Effector CD8-positive, alpha-beta T cell (primary cell): ENCODE measurements at places on chromosomes 13 and 19.

DNA sequence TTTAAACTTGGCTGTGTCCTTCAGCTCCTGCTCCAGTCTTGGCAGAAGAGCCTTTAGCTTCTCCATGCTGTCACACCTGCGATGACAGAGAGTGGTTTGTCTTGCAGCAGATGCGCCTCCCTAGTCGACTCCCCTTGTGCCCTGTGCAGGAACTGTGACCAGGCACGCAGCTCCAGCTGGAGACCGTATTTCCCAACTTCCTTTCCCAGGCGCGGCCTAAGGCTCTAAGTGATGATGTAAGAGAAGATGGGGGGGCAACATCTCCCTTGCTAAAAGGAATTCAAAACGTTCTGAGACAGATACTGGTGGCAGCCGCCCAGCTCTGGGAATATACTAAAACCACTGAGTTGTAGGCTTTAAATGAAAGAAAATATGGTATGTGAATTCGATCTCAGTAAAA lies 16.3 kb downstream of the DCUN1D2 start:
- no peak for DNase-seq

DNA sequence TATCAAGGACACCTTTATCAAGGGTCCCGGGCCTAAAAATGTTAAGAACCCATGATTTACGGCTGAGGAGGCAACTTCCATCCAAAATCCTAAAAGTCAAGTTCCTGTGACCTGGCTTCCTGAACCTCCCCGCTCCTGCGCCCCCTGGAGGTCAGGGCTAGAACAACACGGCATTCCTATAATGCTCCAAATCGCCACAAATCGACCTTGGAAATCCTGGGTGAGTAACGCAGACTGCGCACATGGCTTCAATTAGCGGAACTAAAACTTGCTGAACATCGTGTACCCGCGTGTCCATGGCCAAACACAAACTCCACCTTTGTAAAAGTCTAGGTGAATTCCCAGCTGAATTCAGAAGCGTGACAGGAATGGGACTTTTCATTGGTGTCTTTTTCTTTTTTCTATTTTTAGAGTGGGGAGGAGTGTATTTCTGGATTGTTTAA lies 4.3 kb upstream of the C5AR1 start:
- peak; percentile 62 for DNase-seq

- DNase-seq: no peak
Measured at GRCh38 chr13:76684336-76684735, 201.9 kb downstream of the KCTD12 start.

- peak; percentile 20 for DNase-seq
Measured at GRCh38 chr19:48190288-48190884, 19.9 kb downstream of the ZSWIM9 start.

- DNase-seq: no peak
Measured at GRCh38 chr19:46412650-46413261, 608 bp downstream of the CCDC8 start.

DNA sequence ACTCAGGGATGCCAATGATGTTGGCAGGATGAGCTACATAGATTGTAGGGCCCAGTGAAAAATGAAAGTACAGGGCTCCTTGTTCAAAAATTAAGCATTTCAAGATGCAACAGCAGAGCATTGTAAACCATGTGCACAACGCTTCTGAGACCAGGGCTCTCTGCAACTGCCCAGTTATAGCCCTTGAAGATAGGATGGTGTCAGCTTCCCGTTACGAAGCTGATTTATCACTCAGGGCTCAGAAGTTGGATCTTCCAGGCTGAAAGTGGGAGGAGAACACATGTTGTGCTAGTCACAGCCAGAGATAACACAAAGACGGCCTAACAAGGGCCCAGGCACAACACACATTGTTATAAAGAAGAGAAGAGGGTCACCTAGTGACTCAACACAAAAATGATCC lies 466.7 kb downstream of the TUBA3C start:
- no peak for DNase-seq

- DNase-seq: no peak
Measured at GRCh38 chr13:42992764-42993122, 702 bp upstream of the EPSTI1 start.

DNA sequence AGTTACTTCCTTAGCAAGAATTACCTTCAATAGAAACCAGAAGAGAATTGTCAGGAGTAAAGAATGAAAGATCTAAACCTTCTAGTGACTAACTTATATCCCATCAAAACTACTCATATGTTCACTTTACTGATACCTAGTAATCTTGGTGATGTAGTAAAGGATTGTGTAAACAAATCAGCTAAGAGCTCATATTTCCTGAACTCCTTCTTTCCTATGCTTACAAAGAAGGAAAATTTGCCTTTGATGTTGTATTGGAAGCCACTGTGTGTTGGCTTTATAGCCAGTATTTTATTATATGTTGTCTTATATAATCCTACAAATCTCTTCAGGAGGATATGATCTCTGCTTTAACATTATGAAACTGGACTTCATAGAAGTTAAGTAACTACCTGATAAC lies 671.0 kb downstream of the PCDH9 start:
- DNase-seq: no peak

DNA sequence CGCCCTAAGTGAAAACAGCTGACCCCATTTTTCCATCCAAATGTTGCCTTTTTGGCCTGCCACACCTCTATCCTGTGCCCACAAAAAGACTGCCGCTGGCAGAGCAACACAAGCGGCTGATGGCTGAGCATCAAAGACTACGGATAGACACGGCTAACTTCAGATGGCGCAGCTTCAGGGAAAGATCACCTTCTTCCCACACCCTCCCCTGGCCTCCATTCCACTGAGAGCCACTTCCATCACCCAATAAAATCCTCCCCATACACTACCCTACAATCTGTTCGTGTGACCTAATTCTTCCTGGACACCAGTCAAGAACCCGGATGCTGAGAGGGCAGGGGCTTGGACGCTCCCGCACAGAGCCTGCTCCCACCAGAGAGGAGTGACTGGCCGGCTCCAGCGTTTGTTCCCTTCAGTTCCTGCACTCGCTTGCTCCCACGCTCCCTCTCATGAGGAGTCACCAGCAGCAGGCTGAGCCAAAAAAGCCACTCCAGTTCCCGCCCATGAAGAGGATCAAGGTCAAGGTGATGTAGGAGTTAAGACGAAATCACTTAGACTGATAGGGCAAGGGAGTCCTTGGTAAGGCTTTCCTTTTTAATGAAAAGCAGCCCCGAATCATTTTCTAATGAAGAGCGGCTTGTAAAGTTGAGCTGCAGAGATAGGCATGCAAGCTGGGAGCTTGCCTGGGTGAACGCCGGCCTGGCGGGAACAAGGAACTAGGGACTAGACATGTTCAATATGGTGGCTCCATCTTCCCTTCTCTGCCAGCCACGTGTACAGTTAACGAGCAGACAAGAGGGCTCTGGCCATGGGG lies 35.7 kb downstream of the TSKS start:
- no peak for DNase-seq

DNA sequence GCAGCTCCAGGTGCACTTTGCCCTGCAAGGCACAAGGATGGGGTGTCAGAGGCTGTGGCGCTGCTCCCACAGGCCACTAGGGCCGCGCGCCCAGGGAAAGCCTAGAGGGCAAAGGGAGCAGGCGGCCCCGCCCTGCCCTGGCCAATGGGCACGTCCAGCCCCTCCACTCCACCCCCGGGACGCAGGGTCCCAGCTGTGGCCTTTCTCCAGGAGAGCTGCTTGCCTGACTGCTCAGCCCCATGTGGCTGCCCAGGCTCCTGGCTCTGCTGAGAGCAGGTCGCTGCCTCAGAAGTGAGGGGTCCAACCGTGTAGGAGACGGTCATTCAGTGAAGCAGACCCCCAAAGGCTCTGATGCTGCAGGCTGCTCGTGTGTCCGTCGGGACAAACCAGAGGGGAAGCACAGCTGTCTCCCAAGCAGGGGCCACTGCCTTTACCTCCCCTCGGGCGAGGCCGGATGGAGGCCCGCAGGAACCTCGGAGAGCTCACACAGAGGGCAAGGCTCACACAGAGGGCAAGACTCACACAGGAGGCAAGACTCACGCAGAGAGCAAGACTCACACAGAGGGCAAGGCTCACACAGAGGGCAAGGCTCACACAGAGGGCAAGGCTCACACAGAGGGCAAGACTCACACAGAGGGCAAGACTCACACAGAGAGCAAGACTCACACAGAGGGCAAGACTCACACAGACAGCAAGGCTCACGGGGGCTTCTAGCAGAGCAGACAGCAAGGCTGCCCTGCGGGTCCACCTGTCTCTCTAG lies 56.2 kb upstream of the C13orf46 start:
- no peak for DNase-seq

GRCh38 chr19:57914531-57914930 lies 1.9 kb downstream of the ZNF417 start:
- no peak for DNase-seq

DNA sequence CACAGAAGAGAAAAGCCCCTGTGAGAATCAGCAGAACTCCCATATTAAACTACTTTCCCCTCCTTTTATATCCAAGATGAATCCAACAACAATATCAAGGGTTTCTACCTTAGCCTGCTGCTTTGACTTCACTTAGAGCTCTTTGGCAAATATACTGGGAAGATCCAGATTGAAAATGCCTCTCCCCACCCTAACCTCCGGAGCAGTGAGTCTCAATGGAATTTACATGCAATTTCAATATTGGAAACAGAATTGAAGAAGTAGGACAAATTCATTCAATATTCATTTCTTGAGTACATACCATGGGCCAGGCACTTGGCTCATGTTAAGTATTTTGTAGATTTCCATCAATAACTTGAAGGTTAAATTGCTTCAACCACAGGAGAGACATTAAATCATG lies 457.4 kb downstream of the TBC1D4 start:
- DNase-seq: no peak

DNA sequence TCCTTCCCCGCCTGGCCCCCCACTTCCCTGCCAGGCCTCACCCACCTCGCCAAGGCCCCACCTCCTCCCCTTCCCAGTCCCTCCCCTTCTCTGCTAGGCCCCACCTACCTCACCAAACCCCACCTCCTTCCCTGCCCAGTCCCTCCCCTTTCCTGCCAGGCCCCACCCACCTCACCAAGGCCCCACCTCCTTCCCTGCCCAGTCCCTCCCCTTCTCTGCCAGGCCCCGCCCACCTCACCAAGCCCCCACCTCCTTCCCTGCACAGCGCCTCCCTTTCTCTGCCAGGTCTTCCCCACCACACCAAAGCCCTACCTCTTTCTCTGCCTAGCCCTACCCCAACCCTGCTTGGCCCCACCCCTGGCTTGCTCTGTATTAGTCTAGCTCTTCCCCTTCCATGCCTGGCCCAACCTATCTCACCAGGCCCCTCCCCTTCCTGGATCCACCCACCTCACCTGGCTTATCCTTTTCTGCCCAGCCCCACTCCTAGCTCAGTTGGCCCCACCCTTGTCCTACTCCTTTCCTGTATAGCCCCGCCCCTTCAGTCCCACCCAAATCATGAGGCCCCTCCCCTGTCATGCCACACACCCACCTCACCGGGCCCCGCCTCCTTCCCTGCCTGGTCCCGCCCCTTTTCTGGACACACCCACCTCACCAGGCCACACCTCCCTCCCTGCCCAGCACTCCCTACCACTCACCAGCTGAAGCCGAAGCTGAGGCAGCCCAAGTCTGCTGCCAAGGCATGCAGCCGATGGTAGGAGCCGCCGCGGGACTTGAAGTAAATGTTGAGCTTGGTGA lies 16.2 kb downstream of the CERS1 start:
- DNase-seq: peak; percentile 4

DNA sequence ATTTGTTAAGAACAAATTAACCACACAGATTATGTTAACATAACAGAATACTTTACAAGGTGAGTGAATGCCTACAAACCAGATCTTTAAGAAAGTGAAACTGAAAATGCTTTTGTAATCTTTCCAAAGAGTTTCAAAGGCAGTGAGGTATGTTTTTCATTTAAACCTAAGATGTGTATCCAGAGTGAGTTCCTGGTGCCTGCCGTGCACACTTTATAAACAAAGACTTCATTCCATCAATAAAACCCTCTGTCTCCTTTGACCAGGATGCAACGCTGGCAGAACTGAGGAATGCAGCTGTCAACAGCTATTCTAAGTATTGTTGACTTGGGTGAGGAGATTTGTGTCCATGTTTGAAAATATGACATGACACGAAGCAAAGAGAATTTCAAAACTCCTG lies 344.6 kb downstream of the DNAJC15 start:
- no peak for DNase-seq

- DNase-seq: no peak
Measured at GRCh38 chr13:27524981-27525975, 74.9 kb upstream of the MTIF3 start.

DNA sequence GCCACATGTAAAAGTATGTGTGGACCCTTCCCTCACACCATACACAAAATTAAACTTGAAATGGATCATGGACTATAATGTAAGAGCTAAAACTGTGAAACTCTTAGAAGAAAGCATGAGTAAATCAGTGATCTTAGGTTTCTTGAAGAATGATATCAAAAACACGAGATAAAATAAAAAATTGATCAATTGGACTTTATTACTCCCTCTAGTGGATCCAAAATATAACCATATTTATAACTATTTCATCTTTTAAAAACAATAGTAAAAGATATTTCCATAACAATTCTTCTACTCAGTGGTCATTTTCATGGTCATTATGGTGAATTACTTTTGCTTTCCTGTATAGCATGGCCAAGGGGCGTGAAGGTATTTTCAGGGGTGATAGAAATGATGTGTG lies 174.6 kb upstream of the LSM14A start:
- no peak for DNase-seq

- no peak for DNase-seq
Measured at GRCh38 chr13:90576067-90576466, 771.4 kb upstream of the MIR17HG start.

- no peak for DNase-seq
Measured at GRCh38 chr13:83086948-83087347, 795.3 kb downstream of the SLITRK1 start.

GRCh38 chr19:14412996-14413692 lies 6.0 kb downstream of the DDX39A start:
- no peak for DNase-seq

DNA sequence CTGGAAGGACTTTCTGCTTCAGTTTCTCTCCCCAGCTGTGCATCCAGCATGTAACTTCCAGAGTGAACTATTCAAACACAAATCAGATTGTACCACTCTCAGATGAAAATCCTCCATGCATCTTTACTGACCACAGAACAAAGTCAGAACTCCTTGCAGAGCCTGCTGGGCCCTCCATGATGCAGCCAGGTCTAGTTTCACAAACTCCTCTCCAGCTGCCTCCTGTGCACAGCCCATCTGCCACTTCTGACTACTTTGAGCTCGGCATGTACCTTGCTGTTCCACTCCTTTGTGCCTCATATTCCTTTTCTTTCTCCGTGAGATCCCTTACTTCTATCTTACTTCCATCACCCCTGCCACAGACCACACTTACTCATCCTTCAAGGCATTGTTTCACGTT lies 31.4 kb downstream of the NALCN start:
- no peak for DNase-seq

DNA sequence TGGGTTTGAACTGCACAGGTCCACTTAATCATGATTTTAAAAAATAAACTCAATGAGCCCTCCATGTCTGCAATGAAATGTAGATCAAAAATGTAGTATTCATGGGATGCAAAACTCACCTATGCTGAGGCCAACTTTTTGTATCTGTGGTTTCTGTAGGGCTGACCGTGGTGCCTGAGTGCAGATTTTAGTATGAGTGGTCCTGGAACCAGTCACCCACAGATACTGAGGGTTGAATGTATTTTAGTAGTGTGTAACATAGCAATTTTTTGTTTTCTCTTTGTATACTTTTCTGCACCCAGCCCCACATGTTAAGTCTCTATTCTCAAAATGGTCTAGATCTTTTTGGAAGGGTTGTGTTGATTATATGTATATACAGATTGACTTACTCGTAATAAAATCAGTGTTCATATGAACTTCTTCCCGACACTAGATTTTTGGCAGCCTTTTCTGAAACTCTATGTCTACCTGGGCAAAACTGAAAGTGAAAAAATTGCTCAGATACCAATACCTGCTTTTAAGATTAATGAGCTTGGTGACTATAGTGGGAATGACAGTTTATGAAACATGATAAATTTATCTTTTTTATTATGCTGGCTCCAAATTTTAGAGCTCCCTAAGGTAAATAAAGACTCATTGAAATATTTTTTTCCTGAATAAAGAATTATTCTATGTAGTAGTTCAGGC lies 51.6 kb downstream of the DNAJC15 start:
- DNase-seq: no peak
